ENCODE measurements at places on chromosomes 1 and 21.

DNA sequence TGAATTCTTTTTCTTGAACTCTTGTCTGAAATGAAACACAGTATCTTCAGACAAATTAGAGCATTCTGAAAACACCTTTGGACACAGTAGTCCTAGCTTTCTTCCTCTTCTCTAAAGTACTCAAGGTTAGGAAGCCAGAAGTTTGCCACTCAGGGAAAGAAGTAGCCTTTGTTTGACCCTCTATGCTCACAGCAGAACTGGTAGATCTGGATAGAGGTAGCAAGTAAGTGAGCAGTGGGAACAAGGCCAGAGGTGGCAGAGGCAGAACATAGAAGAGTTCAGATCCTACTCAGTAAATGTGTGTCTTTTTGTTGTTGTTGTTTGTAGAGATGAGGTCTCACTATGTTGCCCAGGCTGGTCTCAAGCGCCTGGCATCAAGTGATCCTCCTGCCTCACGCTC, 7.4 kb upstream of the PIGR start:
- no peak for DNase-seq

- no peak for DNase-seq
Observed at GRCh38 chr1:47160716-47161115, 23.5 kb downstream of the CYP4A22 start.

GRCh38 chr1:81410351-81410750, 390.4 kb upstream of the ADGRL2 start:
- no peak for DNase-seq

GRCh38 chr1:33151116-33151515, 30.7 kb downstream of the TRIM62 start:
- no peak for DNase-seq

DNA sequence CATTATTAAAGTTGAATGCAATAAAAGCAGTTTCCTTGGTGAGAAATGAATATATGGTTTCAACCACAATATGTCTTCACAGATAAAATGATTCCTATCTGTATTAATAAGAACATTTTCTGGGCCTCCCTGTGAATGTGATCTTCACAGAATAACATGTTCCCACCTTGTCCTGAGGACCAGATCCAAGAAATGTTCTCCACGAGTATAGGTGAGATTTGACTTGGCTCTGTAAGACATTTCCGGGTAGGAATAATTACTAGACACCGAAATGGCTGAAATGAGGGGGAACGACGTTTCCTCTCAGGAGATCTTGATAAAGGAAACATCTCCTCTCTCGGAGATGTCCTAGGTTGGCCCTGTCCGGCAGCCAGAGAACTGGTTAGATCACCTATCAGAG, 61.4 kb downstream of the CLIC6 start:
- DNase-seq = no peak

DNA sequence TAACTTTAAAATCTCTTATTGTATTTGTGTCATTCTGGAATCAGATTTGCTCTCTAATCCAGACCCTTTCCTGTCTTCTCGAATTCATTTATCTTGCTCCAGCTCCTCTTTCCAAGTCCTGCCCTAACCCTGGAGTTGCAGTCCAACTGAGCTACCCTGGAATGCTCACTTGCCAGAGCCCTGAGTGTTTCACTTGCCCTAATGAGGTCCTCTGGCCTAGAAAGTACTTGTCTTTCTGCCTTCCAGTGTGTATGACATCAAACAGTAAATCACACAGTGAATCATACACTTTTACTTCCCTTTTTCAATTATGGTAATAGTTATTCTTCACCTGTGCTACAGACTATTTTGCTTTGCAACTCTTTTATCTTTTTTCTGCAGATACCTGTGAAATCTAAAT, 96.9 kb downstream of the NEK7 start:
- no peak for DNase-seq

GRCh38 chr21:26964170-26964778, 2.6 kb downstream of the ADAMTS5 start:
- no peak for DNase-seq

- peak; percentile 7 for DNase-seq
Observed at GRCh38 chr21:35011681-35012080, 37.4 kb downstream of the RUNX1 start.

- no peak for DNase-seq
Observed at GRCh38 chr21:35578347-35578782, 482.0 kb downstream of the SETD4 start.

GRCh38 chr1:16724718-16725438, 15.4 kb upstream of the RNU1-4 start:
- DNase-seq = no peak

DNA sequence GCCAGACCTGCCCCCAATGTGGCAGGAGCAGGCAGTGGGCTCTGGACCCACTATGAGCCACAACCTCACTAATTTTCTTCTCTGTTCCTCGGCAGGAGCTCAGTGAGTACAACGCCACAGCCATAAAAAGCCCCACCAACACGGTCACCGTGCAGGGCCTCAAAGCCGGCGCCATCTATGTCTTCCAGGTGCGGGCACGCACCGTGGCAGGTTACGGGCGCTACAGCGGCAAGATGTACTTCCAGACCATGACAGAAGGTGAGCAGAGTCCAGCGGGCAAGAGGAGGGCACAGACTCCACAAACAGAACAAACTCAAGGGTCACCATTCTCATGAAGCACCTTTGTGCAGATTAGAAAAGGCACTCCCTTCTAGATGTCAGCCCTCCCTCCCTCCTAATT, 79.9 kb downstream of the LACTBL1 start:
- no peak for DNase-seq

DNA sequence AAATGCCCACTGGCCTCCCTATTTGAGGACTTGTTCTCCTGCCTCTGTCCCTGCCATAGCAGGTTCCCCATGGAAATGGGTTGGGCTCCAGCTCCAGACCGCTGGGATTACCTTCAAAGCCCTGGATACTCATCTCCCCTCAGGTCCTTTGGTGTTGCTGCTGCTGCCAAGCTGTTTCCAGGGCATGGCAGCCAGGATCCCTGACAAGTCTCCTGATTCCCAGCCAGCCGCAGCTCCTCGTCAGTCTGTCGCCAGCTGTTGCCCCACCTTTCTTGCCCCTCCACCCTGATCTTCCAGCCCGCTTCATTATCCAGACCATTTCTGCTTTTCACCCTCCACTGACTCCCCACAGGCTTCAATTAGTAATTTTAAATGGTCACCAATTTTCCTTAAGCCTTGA, 68.3 kb upstream of the KCND3 start:
- no peak for DNase-seq

DNA sequence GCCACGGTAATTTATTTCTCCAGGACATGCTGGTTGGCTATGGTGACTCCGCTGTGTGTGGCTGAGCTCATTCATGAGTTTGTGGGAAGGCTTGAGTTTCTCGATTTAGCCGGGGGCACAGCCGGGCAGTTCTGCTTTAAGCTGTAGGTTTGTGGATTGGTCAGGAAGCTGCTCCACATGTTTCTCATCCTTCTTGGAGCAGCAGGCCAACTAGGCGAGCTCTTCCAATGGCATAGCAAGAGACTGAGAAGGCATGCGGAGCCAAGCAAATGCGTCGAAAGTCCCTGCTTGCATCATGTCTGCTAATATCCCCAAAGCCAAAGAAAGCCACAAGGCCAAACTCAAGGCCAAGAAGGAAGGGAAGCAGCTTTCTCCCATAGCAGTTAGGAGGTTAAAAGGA, 71.6 kb upstream of the GREM2 start:
- DNase-seq = no peak

- DNase-seq = no peak
Observed at GRCh38 chr1:224113545-224113917, 380 bp upstream of the FBXO28 start.

GRCh38 chr1:201895913-201896807, 7.5 kb downstream of the SHISA4 start:
- peak; percentile 86 for DNase-seq

- no peak for DNase-seq
Observed at GRCh38 chr1:6918186-6918924, 133.1 kb downstream of the CAMTA1 start.

DNA sequence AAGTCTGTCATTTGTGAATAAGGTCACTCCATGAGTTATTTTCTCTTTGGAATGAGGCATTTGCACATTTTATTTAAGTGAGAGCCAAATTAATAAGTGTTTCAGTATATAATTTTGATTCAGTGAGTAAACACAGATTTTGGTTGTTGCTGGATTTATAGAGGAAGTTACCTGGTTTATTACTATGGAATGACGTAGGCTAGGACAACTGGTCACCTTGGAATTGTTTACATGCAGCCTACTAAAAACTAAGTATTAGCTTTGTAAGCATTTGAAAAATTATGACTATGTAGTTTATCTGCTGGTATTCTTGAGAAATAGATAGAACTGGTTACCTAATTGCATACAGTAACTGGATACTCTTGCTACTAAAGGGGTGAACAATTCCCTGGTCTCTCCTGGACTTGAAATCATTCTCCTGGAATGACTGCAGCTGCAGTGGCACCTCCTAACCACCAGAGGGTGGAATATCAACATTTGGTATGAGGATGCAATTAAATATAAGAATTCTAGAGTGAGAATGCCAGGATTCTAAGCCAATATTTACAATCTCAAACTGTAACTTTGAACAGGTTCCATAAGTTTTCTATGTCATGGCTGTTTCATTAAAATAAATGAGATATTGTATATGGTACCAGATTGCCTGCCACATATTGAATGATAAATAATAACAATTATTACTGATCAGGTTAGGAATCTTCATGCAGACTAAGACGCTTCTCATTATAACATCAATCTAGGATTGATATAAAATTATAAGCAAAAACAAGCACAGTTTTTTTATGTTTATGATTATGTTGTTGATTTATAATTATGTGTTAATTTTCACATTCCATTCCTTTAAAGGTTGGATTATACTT, 3.5 kb upstream of the KRTAP27-1 start:
- no peak for DNase-seq

GRCh38 chr1:85334962-85335361, 58.5 kb upstream of the BCL10 start:
- no peak for DNase-seq

DNA sequence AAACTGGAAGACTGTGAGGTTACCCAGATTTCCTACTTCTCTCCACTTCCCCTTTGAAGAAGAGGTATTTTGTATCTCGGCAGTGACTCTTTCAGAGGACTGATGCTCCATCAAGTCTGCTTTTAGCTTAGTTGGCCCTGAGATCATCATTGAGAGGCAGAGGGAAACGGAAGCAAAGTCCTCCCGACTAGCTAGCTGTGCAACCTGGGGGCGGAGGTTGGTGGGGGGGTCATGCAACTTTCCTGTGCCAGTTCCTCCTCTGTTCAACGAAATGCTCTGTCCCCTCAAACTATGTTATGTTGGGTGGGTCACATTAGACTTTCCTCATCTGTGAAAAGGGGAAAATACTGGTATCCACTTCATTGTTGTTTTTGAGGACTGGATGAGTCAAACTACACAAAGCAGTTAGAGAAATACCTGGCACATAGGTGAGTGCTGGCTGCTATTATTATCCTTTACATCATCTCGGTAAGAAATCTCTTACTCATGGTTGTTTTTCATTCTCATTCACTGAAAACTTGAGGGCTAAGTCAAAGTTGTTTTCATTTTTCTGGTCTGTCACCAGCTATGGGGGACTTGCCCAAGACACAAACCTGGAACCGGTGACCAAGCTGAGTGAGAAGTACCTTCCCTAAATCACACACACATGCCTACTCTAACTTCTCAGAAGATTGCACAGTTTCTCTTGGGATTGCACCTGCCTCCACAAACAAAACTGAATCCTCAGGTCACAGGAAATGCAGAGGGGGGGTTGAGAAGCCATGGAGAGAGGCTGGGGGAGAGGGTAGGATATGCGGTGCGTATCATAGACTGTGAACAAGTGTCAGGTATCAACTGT, 83.3 kb downstream of the ABCA4 start:
- DNase-seq = no peak

- DNase-seq = peak; percentile 17
Observed at GRCh38 chr1:231883382-231883781, 256.8 kb downstream of the DISC1 start.

DNA sequence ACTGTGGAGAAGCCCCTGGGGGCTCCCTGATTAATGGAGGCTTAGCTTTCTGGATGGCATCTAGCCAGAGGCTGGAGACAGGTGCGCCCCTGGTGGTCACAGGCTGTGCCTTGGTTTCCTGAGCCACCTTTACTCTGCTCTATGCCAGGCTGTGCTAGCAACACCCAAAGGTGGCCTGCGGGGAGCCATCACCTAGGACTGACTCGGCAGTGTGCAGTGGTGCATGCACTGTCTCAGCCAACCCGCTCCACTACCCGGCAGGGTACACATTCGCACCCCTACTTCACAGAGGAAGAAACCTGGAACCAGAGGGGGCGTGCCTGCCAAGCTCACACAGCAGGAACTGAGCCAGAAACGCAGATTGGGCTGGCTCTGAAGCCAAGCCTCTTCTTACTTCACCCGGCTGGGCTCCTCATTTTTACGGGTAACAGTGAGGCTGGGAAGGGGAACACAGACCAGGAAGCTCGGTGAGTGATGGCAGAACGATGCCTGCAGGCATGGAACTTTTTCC, 24.8 kb downstream of the PCSK9 start:
- no peak for DNase-seq

DNA sequence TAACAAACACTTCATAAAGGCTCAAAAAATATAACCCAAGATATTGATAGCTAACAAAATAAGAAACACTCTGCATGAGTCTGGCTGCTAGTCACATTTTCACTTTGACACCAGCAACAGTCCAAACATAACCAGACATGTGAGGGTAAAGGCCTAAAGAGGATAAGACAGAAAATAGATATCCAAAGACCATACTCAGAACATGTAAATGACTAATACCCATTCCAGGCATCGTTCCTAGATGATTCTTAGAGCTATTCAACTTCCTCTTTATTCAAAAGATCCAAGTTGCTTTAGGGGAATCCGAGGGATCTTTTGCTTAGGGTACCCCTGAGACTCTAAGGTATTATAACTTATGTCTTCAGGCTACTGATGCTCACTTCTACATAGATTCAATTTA, 5.1 kb downstream of the COL24A1 start:
- no peak for DNase-seq

DNA sequence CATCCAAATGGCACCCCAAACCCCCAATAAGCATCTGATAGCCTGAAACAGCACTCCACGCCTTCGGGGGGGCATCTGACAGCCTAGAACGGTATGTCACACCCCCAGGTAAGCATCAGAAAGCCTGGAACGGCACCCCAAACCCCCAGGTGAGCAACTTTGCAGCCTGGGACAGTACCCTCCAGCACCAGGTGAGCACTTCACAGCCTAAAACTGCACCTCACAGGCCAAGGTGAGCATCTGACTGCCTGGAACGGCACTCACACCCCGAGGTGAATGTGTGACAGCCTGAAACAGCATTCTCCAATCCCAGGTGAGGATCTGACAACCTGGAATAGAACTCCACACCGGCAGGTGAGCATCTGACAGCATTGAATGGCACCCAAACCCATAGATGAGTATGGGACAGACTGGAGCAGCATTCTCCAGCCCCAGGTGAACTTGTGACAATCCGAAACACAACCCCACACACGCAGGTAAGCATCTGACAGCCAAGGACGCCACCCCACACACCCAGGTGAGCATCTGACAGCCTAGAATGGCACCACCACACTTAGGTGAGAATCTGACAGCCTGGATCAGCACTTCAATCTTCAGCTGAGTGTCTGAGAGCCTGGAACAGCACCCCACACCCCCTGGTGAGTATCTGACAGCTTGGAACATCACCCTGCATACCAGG, 18.3 kb upstream of the MMEL1 start:
- no peak for DNase-seq

Data from NCI-H774 (cell line).